ENCODE measurements at places on chromosomes 1 and 21. TPM values are rescaled to one million over a fixed set of nuclear protein-coding genes. Genes with fewer than 3 reads are reported as not detected.
A peak's percentile ranks its signal among the peaks of the same experiment; 100 is the strongest.

The PLA2G2A gene
- not detected for total RNA-seq

GRCh38 chr1:215793180-215793579, 226.1 kb downstream of the KCTD3 start:
- H3K4me1 ChIP-seq, result no peaks in the 10 kb centered on the region
- DNase-seq, result peak; percentile 3
- no peak overlapping the region for H3K27ac ChIP-seq
- no peaks in the 10 kb centered on the region for H3K36me3 ChIP-seq

GRCh38 chr1:37725851-37726613, 33.7 kb downstream of the CDCA8 start:
- peaks cover 25% of the 10 kb centered on the region for H3K27me3 ChIP-seq
- H3K27ac ChIP-seq, result no peak overlapping the region
- DNase-seq, result no peak
- H3K4me1 ChIP-seq, result no peaks in the 10 kb centered on the region

DNA sequence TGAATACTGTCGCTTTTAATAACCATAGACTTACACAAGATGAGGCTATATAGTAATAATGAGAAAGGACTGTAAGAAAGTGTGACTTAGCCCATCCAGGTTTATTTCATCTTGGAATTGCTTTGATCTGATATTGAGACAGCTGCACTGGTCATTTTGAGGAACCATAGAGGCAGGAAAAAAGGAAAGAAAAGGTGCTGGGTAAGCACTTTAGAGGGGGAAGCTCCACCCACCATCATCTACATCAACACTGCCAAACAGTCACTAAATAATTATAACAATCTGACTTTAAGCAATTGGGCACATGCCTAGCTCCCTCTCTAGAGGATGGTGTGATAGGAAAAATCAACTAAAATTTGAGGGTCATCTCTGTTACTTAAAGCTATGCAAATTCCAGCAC, 70.6 kb upstream of the ST6GALNAC3 start:
- H3K4me1 ChIP-seq, result no peaks in the 10 kb centered on the region
- DNase-seq, result no peak
- no peaks in the 10 kb centered on the region for H3K27me3 ChIP-seq
- H3K36me3 ChIP-seq, result no peaks in the 10 kb centered on the region
- H3K27ac ChIP-seq, result no peak overlapping the region

- H3K4me3 ChIP-seq, result no peak overlapping the region
- H3K4me1 ChIP-seq, result no peaks in the 10 kb centered on the region
- no peaks in the 10 kb centered on the region for H3K36me3 ChIP-seq
- H3K27me3 ChIP-seq, result no peaks in the 10 kb centered on the region
- no peak overlapping the region for H3K27ac ChIP-seq
- no peak for DNase-seq
Observed at GRCh38 chr1:160797861-160798273, 1.9 kb downstream of the LY9 start.

DNA sequence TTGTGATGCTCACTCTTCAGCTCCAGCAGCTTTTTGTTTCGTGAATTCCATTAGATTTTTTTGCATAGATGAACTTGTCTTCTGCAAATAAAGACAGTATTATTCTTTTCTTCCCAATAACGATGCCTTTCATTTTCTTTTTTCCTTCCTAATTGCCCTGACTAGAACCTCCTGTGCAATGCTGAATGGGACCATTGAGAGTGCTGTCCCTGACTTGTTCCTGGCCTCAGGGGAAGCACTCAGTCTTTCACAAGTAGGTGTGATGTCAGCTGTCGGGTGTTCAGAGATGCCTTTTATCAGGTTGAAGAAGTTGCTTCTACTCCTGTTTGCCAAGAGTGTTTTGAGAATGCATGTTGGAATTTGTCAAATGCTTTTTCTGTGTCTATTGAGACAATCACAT, 64.3 kb upstream of the ADARB1 start:
- no peak for DNase-seq
- no peak overlapping the region for H3K4me3 ChIP-seq
- no peaks in the 10 kb centered on the region for H3K27me3 ChIP-seq
- peaks cover 37% of the 10 kb centered on the region for H3K4me1 ChIP-seq

- no peak overlapping the region for H3K27ac ChIP-seq
- no peaks in the 10 kb centered on the region for H3K36me3 ChIP-seq
- no peaks in the 10 kb centered on the region for H3K4me1 ChIP-seq
- H3K27me3 ChIP-seq, result no peaks in the 10 kb centered on the region
- H3K4me3 ChIP-seq, result no peak overlapping the region
Observed at GRCh38 chr21:20283836-20284235, 714.4 kb upstream of the NCAM2 start.

The FAM151A gene
- not detected for total RNA-seq

DNA sequence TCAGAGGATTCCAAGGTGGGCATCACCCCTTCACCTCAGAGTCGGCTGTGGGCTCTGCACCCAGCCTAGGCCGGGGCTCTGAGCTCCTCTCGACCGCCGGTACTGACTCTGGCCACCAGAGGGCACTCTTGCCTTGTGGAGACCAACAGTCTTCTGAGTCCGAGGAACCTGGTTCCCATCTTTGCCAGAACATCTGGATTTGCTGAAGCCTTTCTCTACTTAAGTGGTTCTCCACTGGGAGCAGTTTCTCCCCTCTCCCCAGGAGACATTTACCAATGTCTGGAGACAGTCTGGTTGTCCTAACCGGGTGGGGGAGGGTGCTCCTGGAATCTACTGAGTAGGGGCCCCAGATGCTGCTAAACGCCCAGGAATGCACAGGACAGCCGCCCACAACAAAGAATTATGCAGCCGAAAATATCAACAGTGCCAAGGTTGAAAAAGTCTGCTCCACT, 9.4 kb downstream of the ETV3L start:
- no peaks in the 10 kb centered on the region for H3K27me3 ChIP-seq
- no peaks in the 10 kb centered on the region for H3K36me3 ChIP-seq
- DNase-seq, result peak; percentile 61
- no peak overlapping the region for H3K4me3 ChIP-seq

The SLC44A3 gene
- total RNA-seq, result 3.8 TPM

DNA sequence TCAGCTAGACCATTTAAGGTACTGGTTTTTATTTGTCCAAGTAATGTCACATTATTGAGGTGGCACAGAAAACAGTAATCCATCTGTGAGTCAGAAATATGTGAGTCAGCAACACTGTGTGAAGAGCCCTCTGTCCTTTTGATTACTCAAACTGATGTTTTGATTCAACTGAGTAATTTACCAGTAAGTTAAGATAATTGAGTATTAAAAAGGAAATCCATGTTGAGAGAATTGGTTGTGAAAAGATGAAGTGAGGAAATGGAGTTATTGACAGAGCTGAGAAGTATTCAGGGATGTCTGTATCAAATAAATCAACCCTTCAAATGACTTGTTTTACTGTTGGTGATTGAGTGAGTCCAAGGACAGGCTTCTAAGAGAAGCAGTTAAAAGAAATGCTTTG, 302.7 kb upstream of the SGIP1 start:
- no peaks in the 10 kb centered on the region for H3K36me3 ChIP-seq
- no peaks in the 10 kb centered on the region for H3K27me3 ChIP-seq
- H3K27ac ChIP-seq, result no peak overlapping the region

GRCh38 chr1:27351541-27352107, 9.8 kb downstream of the SYTL1 start:
- no peak overlapping the region for H3K27ac ChIP-seq
- no peak for DNase-seq
- no peak overlapping the region for H3K4me3 ChIP-seq

DNA sequence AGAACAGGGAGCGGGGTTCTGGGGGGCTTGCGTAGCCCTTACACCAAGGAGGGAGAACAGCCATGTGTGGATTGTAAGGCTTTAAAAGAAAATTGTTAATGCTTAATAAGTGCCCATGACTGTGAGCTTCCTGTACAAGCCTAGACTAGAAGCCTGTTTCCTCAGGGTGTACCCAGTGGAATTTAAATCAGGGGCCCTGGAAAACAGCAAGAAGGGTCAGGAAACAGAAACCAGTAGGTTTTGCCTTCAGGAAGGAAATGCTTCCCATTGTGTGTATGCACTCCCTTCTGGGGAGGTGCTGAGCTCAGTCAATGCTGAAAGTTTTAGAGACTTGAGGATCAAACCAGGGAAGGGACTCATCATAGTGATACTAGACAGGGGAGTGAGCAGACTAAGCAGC, 12.7 kb downstream of the UTP11 start:
- H3K4me1 ChIP-seq, result peaks cover 11% of the 10 kb centered on the region
- peaks cover 68% of the 10 kb centered on the region for H3K36me3 ChIP-seq
- no peak for DNase-seq
- H3K27ac ChIP-seq, result no peak overlapping the region
- H3K4me3 ChIP-seq, result no peak overlapping the region

DNA sequence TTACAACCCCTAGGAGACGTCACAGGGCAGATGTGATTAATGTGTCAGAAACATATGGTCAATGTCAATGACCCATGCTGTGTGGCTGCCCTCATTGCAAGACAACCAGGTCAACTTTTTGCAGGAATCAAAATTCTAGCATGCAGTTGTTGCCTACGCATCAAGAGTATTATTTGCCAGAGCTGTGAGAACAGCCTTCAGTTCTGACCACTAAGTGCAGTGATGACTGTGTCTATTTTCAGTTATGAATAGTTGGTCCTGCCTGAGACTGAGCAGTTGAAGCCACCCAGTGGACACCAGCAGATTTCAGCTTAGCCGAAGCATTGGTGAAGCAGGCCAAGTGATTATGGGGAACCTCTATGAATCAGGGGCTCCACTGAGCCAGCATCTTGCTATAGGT, 47.3 kb downstream of the LYPLAL1 start:
- DNase-seq, result no peak
- H3K36me3 ChIP-seq, result no peaks in the 10 kb centered on the region
- no peaks in the 10 kb centered on the region for H3K27me3 ChIP-seq

DNA sequence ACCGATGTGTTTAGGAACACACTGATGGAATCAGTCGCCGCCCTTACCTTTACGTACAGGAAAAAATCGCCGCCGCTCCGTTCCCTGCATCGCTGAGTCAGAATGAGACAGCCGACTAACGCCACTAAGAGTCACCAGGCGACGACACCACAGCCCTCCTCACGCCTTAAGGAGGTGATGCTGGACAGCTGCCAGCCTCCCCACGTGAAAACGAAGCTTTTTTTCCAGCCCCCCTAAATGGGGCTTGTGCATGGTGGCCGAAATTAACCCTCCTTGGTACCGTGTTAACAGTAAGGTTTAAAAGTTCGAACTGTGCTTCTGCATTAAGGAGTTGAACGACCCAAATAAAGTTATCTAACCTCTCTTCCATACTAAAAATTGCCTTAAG, 511 bp downstream of the DNTTIP2 start:
- peaks cover 24% of the 10 kb centered on the region for H3K4me1 ChIP-seq
- H3K27me3 ChIP-seq, result no peaks in the 10 kb centered on the region
- peak overlapping the region; percentile 78 for H3K27ac ChIP-seq
- H3K4me3 ChIP-seq, result peak overlapping the region; percentile 88

DNA sequence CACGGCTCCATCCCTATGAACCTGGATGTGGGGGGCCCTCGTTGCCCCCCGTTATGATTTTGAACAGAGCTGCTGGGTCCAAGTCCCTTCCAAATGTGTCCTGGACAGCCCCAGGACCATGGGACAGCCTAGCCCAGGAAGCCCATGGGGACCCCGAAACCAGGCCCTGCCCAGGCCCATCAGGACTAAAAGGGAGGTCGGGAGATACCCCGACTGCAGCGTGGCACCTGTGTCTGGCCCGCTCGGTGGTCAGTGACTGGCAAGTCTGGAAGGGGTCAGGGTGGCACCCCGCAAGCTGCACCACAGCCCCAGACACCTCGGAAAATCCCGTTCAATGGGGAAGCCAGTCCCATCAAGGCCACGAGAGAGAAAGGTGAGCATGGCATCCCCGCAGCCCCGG, 10.4 kb upstream of the SRARP start:
- H3K36me3 ChIP-seq, result no peaks in the 10 kb centered on the region
- H3K27me3 ChIP-seq, result no peaks in the 10 kb centered on the region
- no peak for DNase-seq
- no peak overlapping the region for H3K4me3 ChIP-seq
- no peaks in the 10 kb centered on the region for H3K4me1 ChIP-seq

The KRTAP10-11 gene
- not detected for total RNA-seq

The GNG12 gene
- total RNA-seq, result 330 TPM

DNA sequence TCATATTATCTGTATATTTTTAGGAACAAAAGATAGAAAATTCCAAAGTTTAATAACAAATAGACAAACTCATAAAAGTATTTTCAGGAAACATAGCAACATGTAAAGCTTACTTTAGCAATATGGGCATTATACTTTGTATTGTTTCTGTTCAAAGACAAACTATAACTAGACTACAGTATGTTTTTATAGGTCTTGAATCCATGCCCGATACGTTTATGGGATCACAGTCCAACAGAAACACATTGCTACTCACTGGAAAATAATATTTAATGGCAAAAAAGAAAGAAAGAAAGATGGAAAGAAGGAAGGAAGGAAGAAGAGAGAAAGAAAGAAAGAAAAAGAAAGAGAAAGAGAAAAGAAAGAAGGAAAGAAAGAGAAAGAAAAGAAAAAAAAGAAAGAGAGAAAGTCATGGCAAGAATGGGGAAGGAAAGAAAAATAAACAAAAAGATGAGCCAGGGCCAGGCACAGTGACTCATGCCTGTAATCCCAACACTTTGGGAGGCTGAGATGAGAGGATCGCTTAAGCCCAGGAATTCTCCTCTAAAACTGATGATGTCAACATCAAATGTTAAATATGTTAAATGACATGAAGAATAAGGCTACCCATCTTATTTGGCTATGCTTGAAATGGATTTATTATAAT, 32.7 kb downstream of the TM2D1 start:
- peak overlapping the region; percentile 34 for H3K27ac ChIP-seq
- peaks cover 2% of the 10 kb centered on the region for H3K36me3 ChIP-seq
- DNase-seq, result peak; percentile 85
- no peaks in the 10 kb centered on the region for H3K27me3 ChIP-seq
- H3K4me3 ChIP-seq, result peak overlapping the region; percentile 18
- peaks cover 5% of the 10 kb centered on the region for H3K4me1 ChIP-seq

GRCh38 chr1:38071312-38072256, 25.0 kb upstream of the POU3F1 start:
- no peak overlapping the region for H3K27ac ChIP-seq
- H3K27me3 ChIP-seq, result no peaks in the 10 kb centered on the region
- H3K4me3 ChIP-seq, result no peak overlapping the region
- no peaks in the 10 kb centered on the region for H3K4me1 ChIP-seq
- no peak for DNase-seq

The TRIM67 gene
- 0.61 TPM for total RNA-seq

GRCh38 chr1:160080381-160081100, 797 bp upstream of the KCNJ9 start:
- H3K27ac ChIP-seq, result no peak overlapping the region
- DNase-seq, result peak; percentile 60
- H3K4me3 ChIP-seq, result no peak overlapping the region
- H3K36me3 ChIP-seq, result no peaks in the 10 kb centered on the region
- H3K27me3 ChIP-seq, result peaks cover 82% of the 10 kb centered on the region

- H3K4me3 ChIP-seq, result no peak overlapping the region
- DNase-seq, result peak; percentile 62
- H3K27ac ChIP-seq, result no peak overlapping the region
- H3K4me1 ChIP-seq, result peaks cover 29% of the 10 kb centered on the region
Observed at GRCh38 chr1:26097696-26098095, 13.9 kb upstream of the PDIK1L start.

- H3K4me3 ChIP-seq, result no peak overlapping the region
- no peak overlapping the region for H3K27ac ChIP-seq
- H3K4me1 ChIP-seq, result peaks cover 19% of the 10 kb centered on the region
- no peak for DNase-seq
- H3K36me3 ChIP-seq, result no peaks in the 10 kb centered on the region
Observed at GRCh38 chr1:235820061-235820460, 46.6 kb downstream of the LYST start.

All from SJSA1 (cell line).